Tongue (tissue), 3 donors: ENCODE measurements at places on chromosomes 11 and 22. TPM values are rescaled to one million over a fixed set of nuclear protein-coding genes. Genes with fewer than 3 reads are reported as not detected.

TSPAN32 gene
- total RNA-seq, result 2.1 TPM

TTC36 gene
- total RNA-seq, result 2.4 TPM

MISFA gene
- not detected for total RNA-seq

DEUP1 gene
- total RNA-seq, result not detected

PIK3IP1 gene
- total RNA-seq, result 16.7 TPM

GAB4 gene
- not detected for total RNA-seq

SCGB1A1 gene
- total RNA-seq, result not detected

CHST1 gene
- 5.6 TPM for total RNA-seq

GAL3ST1 gene
- total RNA-seq, result 5.3 TPM

SSRP1 gene
- 66.2 TPM for total RNA-seq

TUBGCP6 gene
- 39.7 TPM for total RNA-seq
